ENCODE measurements at places on chromosomes 7 and 10.
A peak's percentile ranks its signal among the peaks of the same experiment; 100 is the strongest.

GRCh38 chr7:299169-299568, 9.2 kb downstream of the FOXL3 start:
- DNase-seq = no peak

- no peak for DNase-seq
These were observed 89.1 kb downstream of the KIAA1549 start for GRCh38 chr7:138892006-138892630.

DNA sequence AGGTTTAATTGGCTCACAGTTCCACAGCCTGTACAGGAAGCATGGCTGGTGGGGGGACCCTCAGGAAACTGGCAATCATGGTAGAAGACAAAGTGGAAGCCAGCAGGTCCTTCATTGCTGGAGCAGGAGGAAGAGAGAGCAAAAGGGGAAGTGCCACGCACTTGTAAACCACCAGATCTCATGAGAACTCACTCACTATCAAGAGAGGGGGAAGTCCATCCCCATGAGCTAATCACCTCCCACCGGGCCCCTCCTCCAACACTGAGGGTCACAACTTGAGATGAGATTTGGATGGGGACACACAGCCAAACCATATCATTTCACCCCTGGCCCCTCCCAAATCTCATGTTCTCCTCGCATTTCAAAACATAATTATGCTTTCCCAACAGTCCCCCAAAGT, 171.9 kb upstream of the CACNA2D1 start:
- DNase-seq = no peak

- no peak for DNase-seq
These were observed 179.3 kb downstream of the ABCA13 start for GRCh38 chr7:48350515-48350914.

DNA sequence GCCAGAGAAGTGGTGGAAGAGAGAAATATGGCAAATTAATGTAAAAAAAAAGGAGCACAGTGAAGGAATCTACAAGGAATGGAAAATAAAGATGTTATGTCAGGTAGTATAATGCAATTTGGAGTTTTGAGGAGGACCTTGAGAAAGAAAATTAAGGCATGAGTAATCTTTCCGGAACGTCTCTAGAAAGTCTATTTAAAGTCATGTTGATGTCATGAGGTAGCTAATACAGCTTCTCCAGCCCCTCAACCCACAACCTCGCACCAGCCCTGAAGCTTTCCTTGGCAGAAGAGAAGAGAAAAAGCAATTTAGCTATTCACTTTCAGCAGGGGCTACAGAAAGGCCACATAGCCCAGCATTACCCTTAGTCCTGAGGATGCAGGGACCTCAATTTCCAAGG, 22.5 kb downstream of the TRDMT1 start:
- no peak for DNase-seq

DNA sequence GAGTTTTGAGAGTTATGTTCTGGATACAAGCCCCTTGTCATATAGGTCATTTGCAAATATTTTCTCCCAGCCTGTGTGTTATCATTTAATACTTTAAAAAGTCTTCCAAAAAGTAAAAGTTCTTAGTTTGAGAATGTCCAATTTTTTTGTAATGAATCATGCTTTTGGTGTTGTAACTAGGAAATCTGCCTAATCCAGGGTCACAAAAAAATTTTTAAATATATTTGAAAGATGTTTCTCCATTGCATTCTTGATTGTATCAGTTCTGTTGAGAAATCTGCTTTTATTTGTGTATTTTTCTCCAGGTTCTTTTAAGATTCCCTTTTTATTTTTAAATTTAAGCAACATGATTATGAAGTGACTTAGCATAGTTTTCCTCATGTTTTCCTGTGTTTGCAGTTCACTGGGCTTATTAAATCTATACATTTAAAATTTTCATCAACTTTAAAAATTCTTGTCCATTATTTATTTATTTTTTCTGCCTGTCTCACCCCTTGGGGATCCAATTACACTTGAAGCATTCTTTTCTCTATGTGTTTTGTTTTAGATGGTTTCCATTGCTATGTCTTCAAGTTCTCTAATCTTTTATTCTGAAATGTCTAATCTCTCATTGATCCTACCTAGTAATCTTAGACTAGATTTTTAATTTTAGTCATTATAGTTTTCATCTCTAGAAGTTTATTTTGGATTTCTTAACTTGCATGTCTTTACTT, 47.0 kb downstream of the CCDC71L start:
- DNase-seq = no peak

GRCh38 chr7:16428672-16429071, 7.3 kb upstream of the CRPPA start:
- DNase-seq = no peak

- DNase-seq = no peak
These were observed 43.8 kb downstream of the CYTH3 start for GRCh38 chr7:6228361-6229229.

GRCh38 chr10:4239186-4239585, 454.2 kb upstream of the KLF6 start:
- DNase-seq = no peak

DNA sequence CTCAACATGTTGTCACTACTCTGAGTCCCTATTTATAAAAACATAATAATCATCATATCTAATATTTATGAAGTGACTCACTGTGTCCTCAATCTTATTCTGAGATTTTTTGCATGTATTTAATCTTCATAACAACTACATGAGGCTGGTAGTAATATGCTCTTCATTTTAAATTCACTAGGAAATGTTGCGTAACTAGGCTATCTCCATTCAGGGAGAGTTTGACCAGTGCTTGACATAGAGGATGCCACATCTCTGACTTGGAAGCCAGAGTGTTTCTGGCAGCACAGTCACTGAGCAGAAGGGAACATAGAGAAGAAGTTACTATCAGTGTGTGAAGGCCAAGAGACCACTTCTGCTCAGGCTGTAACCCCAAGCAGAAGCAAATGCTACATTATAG, 88.9 kb downstream of the FAM13C start:
- no peak for DNase-seq

GRCh38 chr10:29057822-29058331, 231.0 kb upstream of the LYZL1 start:
- DNase-seq = no peak

- no peak for DNase-seq
These were observed 349.7 kb downstream of the KIF20B start for GRCh38 chr10:90051053-90051452.

DNA sequence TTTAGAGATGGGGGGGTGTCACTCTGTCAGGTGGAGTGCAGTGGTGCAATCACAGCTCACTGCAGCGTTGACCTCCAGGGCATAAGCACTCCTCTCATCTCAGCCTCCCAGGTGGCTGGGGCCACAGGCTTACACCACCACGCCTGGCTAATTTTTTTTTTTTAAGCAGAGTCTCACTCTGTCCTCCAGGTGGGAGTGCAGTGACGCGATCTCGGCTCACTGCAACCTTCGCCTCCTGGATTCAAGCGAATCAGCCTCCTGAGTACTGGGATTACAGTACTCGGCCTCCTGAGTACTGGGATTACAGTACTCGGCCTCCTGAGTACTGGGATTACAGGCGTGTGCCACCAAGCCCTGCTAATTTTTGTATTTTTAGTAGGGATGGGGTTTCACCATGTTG, 23.6 kb upstream of the PPIA start:
- DNase-seq = no peak

GRCh38 chr10:99731306-99732032, 458 bp downstream of the COX15 start:
- no peak for DNase-seq

DNA sequence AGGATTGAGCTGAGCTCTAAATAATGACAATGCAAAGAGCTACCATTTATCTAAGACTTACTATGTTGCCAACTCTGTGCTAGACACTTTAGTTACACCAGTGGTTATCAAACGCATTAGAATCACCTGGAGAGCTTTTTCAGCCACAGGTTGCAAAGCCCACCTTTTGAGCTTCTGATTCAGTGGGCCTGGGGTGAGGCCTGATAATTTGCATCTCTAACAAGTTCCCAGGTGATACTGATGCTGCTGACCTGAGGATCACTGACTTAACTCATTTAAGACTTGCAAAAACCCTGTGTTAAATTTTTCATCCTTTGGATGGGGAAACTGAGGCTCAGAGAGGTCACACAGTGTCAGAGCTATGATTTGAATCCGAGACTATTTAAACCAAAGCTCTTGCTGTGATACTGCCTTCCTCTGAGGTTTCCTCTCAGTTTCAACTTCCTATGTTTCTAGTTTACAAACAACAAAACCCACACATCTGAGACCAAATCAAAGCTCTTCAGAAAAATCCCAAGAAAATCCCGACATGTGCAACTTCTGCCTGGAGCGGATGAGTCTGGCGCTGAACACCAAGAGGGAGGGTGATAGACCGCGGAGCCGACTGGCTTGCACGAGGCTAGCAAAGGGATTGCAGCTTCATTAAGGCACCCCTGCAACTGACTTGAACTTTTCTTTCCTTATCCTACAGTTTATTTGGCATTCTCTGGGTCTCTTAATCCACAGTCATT, 124.9 kb downstream of the CYP26A1 start:
- DNase-seq = no peak

DNA sequence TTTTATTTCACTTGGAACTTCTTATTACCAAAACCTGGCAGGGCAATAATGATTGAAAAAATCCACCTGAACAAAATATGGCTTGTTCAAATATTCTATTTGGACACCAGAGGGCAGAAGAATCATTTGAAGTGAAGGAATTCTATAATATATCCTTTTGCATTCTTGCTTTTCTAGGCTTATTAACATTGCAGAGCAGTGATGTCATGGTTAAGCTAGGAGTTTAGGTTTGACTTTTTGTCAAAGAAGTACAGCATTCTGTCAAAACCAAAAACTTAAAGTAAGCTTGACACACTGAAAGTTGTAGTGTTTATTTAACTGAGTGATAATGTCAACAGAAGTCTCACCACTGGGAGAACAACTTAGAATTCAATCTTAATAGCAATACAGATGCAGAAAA, 156.0 kb downstream of the SEMA3D start:
- DNase-seq = no peak

DNA sequence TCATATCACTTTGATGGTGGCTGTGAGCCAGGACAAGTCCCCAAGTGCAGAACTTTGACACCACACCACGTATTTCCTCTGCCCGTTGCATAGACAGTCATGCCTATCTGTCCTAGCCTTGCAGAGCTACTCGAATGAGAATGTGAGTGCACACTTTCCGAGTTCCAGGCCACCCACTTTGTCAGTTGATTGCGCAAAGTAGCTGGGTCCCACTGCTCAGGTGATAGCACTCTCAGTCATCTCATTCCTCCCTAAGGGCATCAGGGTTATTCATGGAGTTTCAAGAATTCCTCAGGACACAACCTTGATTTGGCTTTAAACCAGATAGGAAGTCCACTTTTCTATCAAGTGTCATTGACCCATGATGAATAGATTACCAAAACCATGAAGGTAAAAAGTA, 19.3 kb downstream of the LSM5 start:
- no peak for DNase-seq

GRCh38 chr10:73253225-73253555, 746 bp upstream of the MRPS16 start:
- no peak for DNase-seq

DNA sequence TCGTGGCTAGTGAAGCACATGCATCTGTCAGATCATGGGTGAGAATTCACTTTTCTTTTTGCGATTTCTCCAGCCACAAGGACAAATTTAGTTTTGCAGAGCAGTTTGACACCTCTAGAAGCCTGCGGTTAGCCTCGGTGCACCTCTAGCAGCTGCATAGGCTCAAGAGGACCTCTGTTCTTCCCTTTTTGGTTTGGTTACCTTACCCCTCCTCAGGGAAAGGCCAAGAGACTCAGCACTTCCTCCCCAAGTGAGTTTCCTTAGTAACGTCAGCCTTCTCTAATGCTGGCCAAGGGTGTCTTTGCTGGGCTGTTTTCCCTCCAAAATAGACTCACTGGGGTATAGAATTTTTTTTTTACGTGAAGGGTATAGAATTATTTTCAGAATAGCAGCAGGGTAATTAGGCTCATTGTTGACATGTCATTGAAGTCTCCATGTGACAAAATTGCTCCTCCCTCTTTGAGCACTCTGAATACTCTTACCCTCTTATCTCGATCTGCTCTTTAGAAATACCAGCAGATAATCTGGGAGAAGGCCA, 97.8 kb downstream of the AUTS2 start:
- no peak for DNase-seq

- DNase-seq = no peak
These were observed 455.5 kb downstream of the CCSER2 start for GRCh38 chr10:84783909-84784308.

DNA sequence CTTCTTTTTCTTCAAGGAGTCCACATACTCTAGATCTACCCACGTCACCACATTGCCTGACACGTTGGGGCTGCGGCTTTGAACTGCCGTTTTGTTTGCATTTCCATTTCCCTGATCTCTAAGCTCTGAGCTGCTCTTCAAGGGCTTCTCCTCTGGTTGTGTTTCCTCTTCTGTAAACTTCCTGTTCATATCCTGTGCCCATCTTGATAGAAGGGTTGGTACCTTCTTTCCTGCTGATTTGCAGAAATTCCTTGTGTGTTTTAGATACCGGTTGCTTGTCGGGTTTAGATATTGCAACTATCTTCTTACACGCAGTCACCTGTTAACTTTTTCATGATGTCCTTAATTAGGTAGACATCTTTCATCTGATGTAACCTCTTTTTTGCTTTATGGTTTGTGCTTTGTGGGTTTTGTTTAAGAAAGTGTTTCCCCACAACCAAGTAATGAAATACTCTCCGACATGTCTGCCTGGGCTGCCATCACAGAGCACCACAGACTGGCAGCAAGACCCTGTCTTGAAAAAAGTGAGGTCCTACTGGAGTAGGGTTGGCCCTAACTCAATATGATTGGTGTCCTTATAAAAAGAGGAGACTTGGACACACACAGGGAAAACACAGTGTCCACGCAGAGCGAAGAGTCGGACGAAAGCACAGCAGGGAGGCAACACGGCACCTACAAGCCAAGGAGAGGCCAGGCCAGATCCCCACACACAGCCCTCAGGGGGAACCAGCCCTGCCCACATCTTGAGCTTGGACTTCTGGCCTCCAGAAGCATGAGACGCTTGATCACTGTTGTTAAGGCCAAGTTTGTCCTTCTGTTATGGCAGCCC, 99.1 kb upstream of the PDGFA start:
- peak; percentile 54 for DNase-seq

GRCh38 chr10:127923646-127924045, 16.7 kb downstream of the PTPRE start:
- no peak for DNase-seq

- no peak for DNase-seq
These were observed 757.3 kb downstream of the TYW1 start for GRCh38 chr7:67753891-67754290.

DNA sequence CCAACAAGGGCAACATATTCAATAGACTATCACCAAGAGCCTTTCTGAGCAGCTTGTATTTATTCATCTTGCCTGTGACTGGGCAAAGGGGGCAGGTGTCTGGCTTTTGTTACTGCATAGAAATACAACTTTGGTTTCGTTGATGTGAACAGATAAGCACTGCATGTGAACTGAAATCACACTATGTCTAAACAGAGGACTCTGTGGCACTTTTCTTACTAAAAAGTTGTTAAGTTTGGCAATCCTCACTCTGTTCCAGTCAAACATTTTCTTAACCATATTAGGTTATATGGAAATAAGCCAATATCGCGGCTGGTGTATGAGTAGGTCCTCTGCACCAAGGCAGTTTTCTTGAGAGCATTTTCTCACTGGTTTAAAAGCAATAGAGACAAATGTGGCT, 48.5 kb downstream of the CALD1 start:
- no peak for DNase-seq

- no peak for DNase-seq
These were observed 210.8 kb downstream of the DNAJB6 start for GRCh38 chr7:157547611-157548010.

GRCh38 chr10:34884272-34884952, 69.3 kb upstream of the PARD3 start:
- no peak for DNase-seq

GRCh38 chr10:120145107-120145506, 252.6 kb downstream of the SEC23IP start:
- DNase-seq = no peak

Data from activated CD8-positive, alpha-beta memory T cell treated with anti-CD3 and anti-CD28 coated beads for 4 hours (primary cell).